ENCODE measurements at places on chromosomes 13 and 19. TPM values are rescaled to one million over a fixed set of nuclear protein-coding genes. Genes with fewer than 3 reads are reported as not detected.

DNA sequence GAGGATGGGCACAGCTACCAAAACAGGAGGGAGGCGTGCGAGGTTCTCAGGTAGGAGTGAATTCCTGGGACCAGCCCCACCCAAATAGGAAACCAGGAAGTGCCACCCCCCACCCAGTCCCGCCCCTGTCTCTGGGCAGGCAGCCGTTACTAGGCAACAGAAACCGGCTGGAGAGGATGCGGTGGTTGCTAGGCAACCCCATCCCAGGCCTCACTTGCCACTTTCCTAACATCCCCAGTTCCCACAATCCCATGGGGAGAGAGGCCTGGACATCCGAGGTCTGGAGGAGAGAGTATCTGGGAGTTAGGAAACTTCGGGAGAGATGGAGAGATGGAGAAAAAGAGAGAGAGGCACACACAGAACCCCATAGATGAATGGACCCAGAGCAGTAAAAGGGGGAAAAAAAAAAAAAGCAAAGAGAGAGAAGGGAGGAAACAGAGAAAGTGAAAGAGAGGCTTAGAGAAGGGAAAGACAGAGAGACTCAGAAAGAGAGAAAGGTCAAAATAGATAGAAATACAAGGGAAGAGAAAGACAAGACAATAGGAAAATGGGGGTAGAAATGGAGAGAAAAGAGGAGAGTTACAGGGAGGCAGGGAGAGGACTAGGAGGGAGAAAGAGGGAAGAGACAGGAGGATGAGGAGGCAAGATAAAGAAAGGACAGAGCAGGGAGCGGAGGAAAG, 3.8 kb downstream of the GRIK5 start:
- no peak for ATAC-seq

DNA sequence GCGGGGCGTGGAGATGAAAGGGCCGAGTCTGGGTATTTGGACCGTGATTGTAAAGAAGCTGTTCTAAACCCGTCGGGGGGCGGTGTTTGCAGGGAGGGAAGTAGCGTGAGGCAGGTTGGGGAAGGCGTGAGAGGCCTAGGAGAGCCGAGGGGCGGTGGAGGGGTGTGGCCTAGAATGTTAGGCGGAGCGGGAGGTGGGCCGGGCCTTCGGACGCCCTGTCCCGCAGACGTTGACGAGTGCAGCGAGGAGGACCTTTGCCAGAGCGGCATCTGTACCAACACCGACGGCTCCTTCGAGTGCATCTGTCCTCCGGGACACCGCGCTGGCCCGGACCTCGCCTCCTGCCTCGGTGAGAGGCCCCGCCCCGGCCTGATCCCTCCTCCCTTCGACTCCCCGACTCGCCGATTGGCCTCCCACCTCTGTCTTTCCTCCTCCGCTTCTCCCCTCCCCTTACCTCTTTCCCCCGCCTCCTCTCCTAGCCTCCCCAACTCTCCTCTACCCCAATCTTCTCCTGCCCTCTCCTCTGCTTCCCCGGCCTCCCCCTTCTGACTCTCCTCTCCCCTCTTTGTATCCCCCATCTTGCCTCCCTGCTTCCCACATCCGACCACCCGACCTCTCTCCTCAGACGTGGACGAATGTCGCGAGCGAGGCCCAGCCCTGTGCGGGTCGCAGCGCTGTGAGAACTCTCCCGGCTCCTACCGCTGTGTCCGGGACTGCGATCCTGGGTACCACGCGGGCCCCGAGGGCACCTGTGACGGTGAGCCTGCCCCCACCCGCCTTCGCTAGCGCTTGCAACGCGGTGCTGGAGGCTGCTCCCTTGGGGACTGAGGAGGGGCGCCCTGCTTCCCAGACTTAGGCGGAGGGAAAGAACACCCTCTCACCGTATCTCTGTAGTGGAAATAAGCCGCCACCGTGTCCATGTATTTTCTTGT, 12.8 kb downstream of the LTBP4 start:
- peak; percentile 65 for ATAC-seq

PCDH17 gene
- total RNA-seq: 5.5 TPM

- ATAC-seq: no peak
Measured at GRCh38 chr13:72689181-72689696, 38.2 kb downstream of the MZT1 start.

- ATAC-seq: no peak
Measured at GRCh38 chr13:50284540-50284939, 269.3 kb downstream of the KCNRG start.

NECTIN2 gene
- total RNA-seq: 47.8 TPM

CDC16 gene
- total RNA-seq: 45.2 TPM

DNA sequence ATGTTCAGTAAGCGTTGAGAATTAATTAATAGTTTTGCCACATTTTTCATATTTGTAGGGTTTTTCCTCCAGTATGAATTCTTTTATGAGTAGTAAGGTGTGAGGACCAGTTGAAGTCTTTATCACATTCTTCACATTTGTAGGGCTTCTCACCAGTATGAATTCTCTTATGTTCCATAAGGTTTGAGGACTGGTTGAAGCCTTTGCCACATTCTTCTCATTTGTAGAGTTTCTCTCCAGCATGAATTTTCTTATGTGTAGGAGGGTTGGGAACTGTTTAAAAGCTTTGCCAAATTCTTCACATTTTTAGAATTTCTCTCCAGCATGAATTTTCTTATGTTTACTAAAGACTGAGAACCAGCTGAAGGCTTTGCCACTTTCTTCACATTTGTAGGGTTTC, 40.3 kb downstream of the ZNF208 start:
- no peak for ATAC-seq

- no peak for ATAC-seq
Measured at GRCh38 chr13:79490824-79491223, 9.9 kb downstream of the NDFIP2 start.

DNA sequence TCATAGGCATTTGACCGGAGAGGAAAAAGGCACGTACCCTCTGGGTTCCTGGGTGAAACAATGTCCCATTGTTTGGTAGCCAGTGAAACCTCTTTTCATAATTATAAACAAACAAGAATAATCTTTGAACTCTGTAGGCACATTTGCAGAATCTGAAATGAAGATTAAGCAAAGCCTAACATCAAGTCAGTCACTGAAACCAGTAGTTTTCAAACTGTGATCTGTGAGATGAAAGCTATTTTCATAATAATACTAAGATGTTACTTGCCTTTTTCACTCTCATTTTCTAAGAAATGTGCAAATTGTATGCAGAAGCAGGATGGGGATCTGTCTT, 105.4 kb downstream of the WDFY2 start:
- ATAC-seq: no peak

- no peak for ATAC-seq
Measured at GRCh38 chr13:41199526-41199925, 5.2 kb upstream of the KBTBD7 start.

DNA sequence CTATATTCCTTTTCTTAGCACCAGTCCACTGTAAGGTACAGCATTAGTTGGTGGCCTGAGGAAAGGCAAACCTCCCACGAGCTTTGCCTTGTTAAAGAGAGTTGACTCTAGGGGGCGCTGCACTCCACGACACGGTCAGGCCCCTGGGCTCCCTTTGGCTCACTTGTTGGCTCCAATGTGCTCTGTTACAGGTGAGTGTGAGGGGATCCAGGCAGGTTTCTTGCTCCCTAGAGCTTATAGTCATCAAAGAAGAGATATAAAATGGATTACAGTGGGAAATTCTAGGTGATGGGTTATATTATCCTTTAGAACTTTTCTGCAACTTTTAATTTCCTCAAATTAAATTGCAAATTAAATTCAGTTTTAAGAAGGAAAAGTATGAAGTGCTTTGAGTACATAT, 3.7 kb downstream of the WDR87 start:
- no peak for ATAC-seq

DNA sequence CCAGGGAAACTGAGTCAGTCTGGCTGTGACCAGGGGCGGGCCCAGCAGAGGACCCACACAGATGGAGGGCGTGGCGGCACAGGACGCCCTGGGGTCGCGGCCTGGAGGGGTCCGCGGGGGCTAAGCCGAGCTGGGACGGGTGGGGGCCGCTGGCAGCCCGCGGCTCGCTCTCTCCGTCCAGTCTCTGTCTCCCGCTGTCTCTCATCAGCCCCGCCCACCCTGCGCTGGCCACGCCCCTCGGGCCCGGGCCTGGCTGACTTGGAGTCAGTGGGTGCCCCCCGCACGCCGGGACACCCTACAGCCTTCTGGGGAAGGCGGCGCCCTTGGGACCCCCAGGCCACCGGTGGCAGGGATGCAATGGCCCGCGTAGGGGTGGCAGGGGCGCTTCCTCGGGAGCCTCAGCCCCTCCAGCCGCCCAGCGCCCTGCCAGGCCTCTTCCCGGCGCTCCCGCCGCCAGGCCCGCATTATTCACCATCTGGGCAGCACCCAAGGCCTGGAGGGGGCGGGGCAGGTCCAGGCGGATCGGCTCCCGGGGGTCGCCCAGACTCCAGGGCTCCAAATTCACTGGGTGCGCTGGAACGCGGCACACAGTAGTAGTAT, at the start of gene TBXA2R:
Gene TBXA2R (minus strand): TSS at position 186 of the 600 bp plus-strand sequence. CDS start 6,241 bp downstream, outside the sequence.
- peak; percentile 84 for ATAC-seq

GRCh38 chr13:48334534-48335127, 31.1 kb downstream of the RB1 start:
- ATAC-seq: no peak

DNA sequence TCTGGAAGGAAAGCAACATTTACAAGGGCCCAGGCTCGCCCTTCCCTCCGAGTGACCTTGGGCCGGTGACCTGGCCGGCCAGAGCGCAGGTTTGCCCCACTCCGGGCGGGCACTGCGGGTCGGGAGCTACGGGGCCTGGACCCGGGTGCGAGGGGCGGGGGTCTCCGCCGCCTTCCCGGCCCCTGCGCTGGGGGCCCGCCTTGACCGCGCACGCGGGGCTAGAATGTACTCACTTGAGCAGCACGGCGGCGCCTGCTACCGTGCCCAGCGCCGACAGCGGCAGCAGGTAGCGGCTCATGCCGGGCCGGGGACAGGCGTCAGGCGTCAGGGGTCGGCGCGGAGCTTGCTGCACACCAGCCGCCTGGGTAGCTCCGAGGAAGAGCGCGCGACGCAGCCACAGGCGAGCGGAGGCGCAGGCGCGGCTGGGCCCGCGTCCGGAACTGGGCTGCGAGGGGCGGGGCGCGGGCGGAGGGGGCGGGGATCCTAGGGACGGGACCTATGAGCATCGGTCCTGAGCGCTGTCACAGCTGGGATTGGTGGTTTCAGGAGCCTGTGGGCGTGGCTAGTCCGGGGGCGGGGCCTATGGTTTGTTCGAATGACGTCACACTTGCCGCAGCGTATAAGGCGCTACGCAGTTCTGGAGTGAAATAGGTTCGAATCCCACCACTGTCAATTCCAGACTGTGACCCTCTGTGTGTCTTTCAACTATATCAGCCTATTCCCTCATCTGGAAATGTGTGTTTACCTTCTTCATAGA, at the start of gene RDH13:
Gene RDH13 (minus strand): TSS at position 414 of the 757 bp plus-strand sequence. CDS start 116 bp downstream, at position 298.
- ATAC-seq: peak; percentile 100

WDR87 gene
- total RNA-seq: not detected

- no peak for ATAC-seq
Measured at GRCh38 chr19:11377237-11377636, 2.8 kb downstream of the SWSAP1 start.

DNA sequence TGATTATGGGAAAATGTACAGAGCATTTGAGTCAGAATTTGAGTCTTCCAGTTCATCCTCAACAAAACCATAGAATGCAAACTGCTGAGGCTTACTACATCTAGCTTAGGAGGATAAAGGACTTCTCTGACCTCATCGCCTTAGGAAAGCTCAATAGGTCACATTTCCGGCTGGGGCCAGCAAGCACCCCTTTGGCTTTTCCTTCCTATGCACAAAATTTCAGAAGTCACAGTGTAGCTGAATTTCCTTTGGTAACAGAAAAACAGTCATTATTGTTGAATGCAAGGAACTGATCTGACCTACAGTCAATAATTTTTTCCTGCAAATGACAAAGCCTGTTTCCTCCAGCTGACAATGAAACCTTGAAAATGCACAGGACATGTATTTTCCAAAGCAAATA, 32.8 kb upstream of the LRCH1 start:
- no peak for ATAC-seq

DNA sequence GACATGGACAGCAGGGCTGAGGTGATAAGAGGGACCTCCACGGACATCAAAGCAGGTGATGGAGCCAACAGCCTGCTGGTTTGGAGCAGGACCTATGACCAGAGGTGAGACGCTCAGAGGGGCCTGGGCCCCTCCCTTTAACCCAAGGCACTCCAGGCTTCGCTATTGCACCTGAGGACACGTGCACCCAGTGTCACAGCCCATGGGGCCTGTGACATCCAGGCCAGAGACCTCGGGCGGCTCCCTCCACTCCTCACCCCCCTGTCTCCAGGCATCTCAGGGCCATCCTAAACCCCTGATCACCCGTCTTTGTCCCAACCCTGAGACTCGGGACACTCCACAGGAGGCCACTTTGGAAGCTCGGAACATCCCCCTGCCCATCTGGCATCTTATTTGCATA, 12.9 kb downstream of the ADGRE5 start:
- no peak for ATAC-seq

DNA sequence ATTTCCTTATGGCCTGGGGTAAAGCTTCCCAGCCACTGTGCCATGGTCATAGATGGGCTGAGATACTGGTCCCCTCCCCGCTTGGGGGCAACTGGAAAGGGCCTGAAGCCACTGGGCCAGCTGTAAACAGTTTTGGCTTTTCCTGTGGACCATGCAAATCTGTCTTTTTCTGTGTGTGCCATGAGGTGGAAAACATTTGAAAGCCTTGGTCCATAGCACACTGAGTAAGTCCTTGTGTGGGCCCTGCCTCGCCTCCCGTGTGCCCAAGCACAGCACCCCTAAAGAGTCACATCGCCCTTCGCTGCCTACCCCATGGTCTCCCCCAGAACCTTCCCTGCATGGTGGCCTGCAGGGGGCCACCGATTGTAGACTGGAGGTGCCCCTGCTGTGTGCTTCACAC, 52.3 kb upstream of the GPR183 start:
- ATAC-seq: no peak

DNA sequence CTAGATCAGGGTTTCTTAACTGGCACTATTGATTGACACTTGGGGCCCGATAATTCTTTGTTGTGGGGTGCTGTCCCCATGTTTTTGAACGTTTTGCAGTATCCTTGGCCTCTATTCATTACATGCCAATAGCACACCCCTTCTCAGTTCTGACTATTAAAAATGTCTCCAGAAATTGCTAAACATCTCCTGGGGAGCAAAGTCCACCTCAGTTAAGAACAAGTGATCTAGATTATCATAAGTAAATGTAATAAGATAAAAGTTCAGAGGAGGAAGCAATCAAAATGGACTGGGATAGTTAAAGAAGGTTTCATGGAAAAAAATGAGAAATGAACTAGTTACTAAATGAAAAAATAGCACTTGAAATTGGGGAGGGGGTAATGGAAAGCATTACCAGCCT, 98.1 kb upstream of the MIR17HG start:
- no peak for ATAC-seq

KLK14 gene
- total RNA-seq: not detected

DNA sequence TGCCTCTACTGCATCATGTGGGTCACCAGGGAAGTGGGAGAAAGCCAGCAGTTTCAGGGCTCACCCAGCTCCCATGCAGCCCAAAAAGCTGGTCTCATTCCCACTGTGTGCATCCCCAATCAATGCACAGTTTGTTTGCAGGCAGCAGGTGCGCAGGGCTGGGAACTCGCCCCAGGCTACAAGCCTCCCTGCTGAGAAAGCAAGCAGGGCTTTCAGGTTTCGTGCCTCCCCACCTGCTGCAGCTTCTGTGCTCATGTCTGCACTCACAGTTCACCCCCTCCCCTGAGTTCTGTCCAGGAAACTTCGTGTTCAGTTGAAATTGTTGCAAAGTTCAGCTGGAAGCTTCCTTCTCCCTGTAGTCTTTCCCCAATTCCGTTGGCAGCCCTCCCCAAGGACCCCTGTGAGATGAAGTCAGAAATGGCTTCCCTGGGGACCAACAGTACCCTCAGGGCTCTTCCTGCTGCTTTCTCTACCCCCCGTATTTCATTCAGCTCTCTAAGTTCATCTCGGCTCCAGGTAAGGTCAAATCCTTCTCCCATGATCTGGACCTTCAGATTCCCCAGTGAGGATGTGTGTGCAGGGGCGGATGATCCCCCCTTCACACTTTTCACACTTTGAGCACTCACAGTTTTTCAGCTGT, 10.3 kb upstream of the KLK3 start:
- no peak for ATAC-seq

Data from gastroesophageal sphincter (tissue), 4 donors.